ENCODE measurements at places on chromosomes 11 and 22.

- DNase-seq: peak; percentile 95
These were observed at the start of gene NARS2 for GRCh38 chr11:78574386-78575381. NARS2 (minus strand) TSS chr11:78574864; CDS start chr11:78574488, 376 bp downstream.

GRCh38 chr22:44382116-44383038 is 69.6 kb upstream of the SHISAL1 start:
- DNase-seq: no peak

- DNase-seq: no peak
These were observed 50.3 kb downstream of the SPON1 start for GRCh38 chr11:14012846-14013245.

DNA sequence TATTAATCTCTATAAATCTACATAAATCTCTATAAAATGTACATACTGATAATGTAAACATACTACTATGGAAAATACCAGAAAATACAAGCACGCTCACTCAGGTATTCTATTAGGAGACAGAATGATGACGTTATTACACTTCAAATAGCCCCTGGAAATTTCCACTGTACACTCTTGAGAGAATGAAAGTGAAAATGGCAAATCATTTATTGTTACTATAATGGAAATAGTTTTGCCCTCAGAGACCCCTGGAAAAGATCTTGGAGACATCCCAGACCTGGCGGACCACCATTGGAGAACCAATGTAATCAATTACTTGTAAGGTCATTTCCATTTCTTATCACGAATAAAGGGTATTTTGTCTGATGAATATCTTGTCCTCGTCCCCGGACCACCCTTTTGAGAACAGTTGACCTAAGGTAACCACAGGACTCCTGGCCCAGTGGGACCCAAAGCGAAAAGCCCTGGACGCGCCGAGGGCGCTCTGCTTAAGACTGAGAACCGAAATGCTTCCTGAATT is 509 bp upstream of the PRRG4 start:
- no peak for DNase-seq

DNA sequence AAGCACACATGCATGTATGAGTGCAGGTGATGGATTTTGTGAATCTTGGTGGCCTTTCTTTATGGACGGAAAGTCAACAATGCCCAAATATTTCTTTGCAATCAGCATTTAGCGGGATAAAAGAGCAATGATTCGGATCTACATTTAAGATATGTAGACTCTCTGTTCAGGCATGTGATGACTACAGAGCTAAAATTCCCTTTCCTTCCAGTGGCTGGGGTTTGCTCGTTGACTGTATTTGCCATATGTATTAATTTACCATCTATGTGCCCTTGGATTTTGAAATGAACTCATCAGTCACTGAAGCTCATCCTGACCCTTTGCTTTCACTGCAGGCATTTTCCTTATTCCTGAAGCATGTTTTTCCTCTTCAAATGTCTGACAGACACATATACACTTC is 13.6 kb downstream of the BLID start:
- no peak for DNase-seq

GRCh38 chr11:104899226-104899625 is 966 bp upstream of the CASP12 start:
- DNase-seq: no peak

DNA sequence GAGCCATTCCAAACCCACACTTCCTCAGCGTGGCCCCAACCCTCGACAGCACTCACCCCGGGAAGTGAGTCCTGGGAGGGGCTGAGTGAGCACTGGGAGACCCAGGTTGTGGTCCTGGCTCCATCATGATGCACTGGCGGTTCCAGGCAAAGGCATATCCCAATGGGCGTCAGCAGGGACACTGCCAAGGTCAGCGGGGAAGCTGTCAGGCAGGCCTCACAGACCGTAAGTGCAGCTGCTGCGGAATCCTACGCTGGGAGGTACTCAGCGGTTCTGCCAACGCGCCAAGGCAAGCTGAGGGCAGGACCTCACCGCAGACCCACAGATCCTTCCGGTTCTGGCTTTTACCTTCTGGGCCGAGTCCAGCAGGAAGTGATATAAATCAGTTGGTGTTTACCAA is 1.4 kb upstream of the GAL3ST1 start:
- no peak for DNase-seq

GRCh38 chr11:35257281-35257680 is 118.3 kb downstream of the CD44 start:
- no peak for DNase-seq

DNA sequence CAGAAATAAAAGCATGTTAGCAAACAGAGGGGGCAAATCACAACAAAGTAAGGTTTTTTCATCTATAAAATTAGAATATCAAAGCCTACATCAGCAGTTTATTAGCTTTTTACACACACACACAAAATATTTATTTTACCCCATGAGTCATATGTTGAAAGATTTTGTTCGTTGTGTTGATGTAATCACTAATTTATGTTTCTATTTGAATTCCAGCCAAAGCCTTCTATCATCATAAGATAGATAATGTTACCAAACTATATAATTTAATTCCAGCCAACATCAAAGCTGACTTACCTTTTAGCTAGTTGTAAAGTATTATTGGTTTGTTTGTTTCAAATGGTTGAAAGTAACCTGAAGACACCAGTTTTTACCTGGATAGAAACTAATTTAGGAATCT is 458.0 kb upstream of the ARHGAP42 start:
- no peak for DNase-seq

DNA sequence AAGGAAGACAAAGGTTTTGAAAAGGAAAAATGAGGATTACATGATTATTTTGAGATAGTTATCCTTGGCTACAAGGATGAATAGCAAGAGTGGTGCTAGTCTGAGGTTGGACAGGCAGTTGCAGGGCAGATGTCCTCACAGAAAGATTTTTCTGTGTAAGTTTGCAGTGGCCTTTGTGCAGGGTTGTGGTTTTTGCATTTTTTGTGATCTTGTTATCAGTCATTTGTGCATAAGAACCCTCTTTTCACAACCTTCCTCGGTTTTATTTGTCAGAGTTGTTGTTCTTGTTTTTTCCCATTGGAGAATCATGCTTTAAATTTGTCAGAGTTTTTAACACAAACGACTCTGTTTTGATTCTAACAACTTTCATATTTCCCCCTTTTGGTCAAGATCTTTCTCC is 1.4 kb downstream of the CCDC134 start:
- DNase-seq: no peak

- DNase-seq: no peak
These were observed 24.2 kb upstream of the MUC5B start for GRCh38 chr11:1198561-1199240.

GRCh38 chr11:123302751-123303195 is 107.7 kb upstream of the CLMP start:
- DNase-seq: peak; percentile 62

DNA sequence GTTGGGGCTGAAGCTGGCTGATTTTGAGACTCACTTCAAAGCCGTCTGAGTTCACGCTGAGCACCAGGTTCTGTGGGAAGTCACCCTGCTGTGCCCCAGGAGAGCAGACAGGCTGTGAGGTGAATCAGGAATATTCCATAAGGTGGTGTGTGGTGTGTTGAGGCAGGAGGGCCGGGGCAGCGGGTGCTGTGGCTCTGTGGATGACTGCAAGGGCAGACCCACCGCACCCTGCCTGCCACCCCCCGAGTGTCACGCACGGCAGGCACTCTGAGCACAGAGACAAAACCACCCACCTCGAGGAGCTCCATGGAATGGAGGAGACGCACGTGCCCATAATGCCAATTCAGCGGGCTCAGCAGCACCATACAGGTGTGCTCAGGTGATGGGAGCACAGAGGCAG is 147.8 kb downstream of the PKNOX2 start:
- DNase-seq: no peak

DNA sequence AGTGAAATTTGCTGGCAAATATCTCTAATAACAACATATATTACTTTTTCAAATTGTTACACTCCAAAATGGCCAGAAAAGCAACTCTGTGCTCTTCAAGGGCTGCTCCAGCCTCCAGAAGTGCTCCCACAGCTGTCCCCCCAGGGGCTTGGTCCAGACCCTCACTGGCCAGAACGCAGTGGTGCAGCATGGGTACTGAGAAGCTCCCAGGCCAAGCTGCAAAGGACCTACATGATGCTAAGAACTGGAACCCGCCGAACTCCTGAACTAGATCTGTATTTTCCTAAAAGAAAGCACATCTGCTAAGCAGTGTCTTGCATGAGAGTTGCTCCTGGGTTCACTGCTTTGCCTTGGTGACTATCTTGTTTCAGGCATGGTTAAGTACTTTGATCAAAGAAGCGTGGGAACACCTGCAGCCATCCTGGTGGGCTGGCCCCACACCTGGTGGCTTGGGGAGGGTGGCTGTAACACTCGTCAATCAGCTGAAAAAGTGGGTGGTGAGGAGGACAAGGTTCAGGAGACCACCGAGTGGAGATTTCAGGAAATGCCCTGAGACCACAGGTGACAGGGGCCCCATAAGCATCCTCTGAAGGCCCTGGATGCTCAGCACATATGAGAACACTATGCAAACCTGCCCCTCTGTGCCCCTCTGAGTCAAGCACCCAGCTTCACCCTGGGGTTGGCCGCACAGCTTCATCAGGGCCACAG is 72.7 kb upstream of the PITPNB start:
- no peak for DNase-seq

DNA sequence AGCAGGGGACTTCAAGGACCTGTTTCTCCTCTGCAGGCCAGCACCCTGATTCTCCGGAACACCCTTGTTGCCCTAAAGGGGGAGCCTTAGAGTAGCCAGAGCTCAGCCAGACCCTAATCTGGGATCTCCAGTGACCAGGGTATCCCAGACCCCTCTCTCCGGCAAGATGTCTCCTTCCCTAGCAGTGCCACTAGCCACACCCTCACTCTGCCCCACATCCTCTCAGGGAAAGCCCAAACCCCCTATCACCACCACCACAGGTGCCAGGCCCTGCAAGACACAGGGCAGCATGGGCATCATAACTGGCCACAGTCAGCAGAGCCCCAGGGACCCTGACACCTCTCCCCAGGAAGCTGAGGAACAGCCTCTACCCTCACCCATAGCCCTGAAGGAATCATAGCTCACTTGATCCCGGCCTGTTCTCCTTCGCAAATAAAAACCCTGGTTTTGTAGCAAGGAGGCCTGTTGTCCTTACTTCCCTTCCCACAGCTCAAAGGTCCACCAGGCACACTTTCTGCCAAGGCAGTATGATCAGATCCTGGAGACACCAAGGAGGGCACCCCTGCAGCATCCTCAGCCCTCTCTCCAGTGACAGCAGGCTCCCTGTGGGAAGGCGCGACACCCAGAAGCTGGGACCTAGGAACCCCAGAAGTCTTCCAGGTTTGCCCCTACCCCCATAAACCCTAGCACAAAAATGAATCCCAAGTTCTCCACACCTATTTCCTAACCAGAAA is 4.6 kb downstream of the CFL1 start:
- DNase-seq: no peak

DNA sequence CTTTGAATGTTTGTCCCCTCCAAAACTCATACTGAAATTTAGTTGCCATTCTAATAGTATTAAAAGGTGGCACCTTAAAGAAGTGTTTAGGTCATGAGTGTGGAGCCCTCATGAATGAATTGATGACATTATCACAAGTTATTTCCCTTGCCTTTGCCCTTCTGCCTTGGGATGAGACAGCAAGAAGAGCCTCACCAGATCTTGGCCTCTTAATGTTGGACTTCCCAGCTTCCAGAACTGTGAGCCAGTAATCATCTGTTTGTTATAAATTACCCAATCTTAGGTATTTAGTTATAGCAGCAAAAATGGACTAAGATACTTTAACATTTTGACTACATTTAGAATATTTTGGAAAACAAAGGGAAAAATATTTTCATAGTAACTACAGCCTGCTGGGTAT is 371.0 kb downstream of the JRKL start:
- DNase-seq: no peak

GRCh38 chr11:91810871-91811270 is 413.7 kb upstream of the FAT3 start:
- no peak for DNase-seq

DNA sequence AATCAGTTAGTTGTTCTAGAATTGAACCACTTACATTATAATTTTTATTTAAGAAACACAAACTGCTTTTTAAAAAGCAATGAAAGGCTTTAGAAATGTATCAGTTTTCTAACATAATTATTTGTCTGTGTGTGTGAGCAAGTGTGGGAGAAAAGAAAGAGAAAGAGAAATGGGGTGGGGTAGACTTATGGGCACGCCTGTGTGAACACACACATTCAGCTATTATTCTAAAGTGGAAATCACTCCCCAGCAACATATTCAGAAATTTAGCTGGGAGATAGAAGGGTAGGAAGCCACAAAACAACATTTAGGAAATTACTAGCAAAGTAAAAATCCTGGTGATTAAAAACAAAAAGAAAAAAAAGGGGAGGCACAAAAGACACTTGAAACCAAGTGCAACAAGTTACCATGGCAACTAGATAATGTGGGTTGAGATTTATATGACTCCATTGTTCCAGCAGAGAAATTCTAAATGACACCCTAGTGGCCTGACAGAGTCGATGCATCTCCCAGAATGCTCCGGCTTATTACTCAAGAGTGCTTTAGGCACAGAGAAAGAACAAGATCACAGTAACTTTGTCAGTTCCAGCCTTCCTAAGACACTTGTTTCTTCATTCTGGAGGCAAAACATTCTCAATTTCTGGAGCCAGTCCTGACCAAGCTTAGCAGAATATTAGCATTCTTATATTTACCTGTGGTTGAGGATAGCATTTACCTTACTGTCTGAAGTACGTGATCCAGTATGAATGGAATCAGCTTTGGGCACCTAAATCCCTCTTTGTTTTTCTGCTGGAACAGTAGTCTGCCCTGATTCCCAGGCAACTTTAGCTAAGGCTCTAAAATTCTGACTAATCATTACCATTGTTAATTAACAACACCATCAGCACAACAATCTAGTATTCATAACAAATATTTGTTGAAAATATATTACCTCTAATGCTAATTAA is 444.4 kb downstream of the DLG2 start:
- DNase-seq: no peak

Measured in T-helper 2 cell treated with Interferon-gamma antibody and Interleukin-4, amounts not matched to agents 5 μg/mL and 100 μg/mL, for 36 hours (primary cell).